ENCODE measurements at places on chromosomes 7 and 10.

DNA sequence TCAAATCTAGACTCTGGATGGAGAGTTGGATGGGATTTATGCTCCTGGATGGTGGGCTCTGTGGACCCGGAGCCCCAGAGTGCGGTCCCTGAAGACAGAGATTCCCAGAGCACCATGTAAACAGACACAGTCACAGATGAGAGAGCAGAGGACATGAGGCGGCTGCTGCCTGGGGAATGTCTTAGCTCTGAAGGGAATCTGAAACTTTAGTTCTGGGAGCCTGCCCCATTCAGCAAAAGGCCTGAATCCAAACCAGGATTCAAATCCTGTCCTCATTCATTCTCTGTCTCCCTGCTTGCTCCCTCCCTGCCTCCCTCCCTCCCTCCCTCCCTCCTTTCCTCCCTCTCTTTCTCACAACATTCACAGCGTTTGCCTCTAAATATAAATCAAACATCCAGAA, 49.5 kb upstream of the CALD1 start:
- no peak for DNase-seq

DNA sequence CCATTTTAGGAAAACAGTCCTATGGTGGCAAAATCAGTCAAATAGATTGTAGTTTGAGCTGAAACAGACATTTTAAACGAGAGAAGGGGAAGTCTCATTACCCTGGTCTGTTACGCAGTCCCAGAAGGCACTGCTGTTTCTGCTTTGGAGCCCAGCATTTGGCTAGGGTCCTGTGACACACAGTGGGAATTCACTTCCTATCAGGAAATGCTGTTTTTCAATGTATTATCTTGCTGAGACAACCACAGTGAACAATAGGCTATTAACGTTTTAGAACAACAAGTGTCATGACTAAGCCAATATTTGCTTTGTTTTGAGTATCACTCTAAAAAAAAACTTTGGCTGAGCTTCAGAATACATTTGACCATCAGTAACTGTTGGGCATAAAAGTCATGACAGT, 74.1 kb downstream of the ADD3 start:
- no peak for DNase-seq

DNA sequence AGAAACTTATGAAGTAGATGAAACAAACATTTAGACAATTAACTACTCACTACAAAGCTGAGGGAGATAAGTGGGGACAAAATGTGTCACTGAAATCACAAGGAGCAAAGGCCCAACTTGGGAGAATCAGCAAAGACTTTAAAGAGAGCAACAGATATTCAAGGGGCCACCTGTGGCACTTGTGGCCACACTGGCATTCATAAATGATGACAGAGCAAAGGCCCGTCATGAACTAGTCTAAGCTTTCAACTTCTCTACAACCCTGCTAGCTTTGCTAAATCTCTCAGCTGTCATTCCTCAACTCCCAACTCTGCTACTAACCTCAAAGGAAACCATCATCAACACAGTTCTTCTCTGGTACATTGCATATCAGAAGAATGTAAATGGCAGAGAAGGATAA, 178.4 kb downstream of the CPEB3 start:
- DNase-seq = no peak

DNA sequence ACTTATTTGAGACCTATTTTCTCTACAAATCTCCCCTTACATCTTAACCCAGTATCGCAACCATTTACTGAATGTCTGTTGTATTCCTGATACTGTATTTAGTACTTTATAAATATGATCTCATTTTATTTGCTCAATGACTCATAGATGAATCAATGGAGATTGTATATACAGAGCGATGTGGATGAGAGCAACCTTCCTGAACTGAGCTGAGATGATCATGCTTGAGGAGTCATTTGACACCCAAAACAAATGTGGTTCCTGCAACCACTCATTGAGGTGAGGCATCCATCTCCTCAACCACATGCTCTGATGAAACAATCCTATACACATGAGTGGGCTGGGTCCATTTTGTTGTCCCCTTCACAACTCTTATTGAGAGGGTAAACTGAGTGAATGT, 250.0 kb downstream of the CDC14C start:
- no peak for DNase-seq

DNA sequence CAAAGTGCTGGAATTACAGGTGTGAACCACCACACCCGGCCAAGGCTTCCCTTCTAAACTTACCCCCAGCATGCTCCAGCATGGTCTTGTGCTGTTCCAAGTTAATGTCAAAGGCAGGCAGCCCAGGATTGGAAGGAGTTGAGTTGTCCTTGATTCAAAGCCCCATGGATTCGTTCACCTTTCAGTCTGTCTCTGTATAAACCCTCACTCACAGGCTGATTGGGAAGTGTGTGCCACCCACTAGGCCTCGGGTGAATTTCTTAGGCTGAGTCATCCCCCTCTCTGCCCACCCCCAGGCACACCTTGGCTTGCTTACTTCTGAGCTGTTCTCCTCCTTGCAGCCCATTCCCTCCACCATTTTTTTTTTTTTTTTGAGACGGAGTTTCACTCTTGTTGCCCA, 13.3 kb upstream of the PRDX3 start:
- DNase-seq = no peak

GRCh38 chr7:120480472-120480871, 207.5 kb downstream of the KCND2 start:
- DNase-seq = no peak

- DNase-seq = no peak
Measured at GRCh38 chr7:47352394-47352968, 229.4 kb downstream of the TNS3 start.

Data from kidney (tissue), 22 donors.